ENCODE measurements at places on chromosomes 13 and 19.

DNA sequence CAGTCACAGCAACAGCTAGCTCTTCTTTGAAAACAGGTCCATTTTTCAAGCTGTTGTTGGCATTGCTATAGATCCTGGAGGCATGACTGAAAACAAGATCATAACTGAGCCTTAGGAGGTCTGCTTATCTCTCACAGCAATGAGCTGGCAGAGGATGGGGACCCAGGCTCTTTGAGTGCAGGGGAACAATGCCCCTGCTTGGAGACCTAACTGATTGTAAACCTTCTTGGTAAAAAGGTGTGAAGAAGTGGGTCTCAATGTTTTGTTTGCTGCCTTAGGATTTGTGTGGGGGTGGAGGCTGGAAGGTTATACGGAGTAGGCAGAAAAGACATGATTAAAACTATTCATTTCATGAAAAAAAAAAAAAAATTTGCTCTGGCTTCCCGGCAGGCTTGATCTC lies 94.6 kb downstream of the EFNB2 start:
- no peak for DNase-seq

GRCh38 chr19:501646-502045 lies 5.4 kb downstream of the MADCAM1 start:
- no peak for DNase-seq

GRCh38 chr19:44682807-44683206 lies 11.5 kb downstream of the CEACAM19 start:
- DNase-seq: no peak

- DNase-seq: peak; percentile 94
Observed at GRCh38 chr19:49443366-49444099, 2.2 kb upstream of the SLC17A7 start.

DNA sequence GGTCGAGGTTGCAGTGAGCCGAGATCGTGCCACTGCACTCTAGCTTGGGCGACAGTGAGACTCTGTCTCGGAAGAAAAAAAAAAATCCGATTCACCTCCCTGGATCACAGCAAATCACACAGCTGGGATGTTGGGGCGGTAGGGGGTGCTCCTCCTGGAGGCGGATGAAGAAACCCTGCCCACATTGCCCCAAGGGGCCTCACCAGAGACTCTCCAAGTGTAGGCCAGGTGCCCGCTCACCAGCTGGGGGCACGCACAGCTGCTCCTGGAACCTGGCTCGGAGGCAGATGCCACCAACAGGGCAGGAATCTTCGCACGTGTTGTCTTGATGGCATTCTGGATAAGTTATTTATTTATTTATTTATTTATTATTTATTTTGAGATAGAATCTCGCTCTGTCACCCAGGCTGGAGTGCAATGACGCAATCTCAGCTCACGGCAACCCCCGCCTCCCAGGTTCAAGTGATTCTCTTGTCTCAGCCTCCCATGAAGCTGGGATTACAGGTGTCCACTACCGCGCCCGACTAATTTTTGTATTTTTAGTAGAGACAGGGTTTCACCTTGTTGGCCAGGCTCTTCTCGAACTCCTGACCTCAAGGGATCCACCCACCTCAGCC lies 3.1 kb downstream of the UQCR11 start:
- DNase-seq: no peak

- no peak for DNase-seq
Observed at GRCh38 chr19:33772102-33772857, 24.4 kb upstream of the KCTD15 start.

GRCh38 chr13:29925457-29926097 lies 75.2 kb upstream of the UBL3 start:
- DNase-seq: peak; percentile 93

GRCh38 chr13:78258304-78258703 lies 339.7 kb upstream of the EDNRB start:
- no peak for DNase-seq

- no peak for DNase-seq
Observed at GRCh38 chr13:70829748-70830147, 721.5 kb upstream of the KLHL1 start.

GRCh38 chr19:37227996-37228395 lies 10.0 kb downstream of the ZNF383 start:
- DNase-seq: no peak

DNA sequence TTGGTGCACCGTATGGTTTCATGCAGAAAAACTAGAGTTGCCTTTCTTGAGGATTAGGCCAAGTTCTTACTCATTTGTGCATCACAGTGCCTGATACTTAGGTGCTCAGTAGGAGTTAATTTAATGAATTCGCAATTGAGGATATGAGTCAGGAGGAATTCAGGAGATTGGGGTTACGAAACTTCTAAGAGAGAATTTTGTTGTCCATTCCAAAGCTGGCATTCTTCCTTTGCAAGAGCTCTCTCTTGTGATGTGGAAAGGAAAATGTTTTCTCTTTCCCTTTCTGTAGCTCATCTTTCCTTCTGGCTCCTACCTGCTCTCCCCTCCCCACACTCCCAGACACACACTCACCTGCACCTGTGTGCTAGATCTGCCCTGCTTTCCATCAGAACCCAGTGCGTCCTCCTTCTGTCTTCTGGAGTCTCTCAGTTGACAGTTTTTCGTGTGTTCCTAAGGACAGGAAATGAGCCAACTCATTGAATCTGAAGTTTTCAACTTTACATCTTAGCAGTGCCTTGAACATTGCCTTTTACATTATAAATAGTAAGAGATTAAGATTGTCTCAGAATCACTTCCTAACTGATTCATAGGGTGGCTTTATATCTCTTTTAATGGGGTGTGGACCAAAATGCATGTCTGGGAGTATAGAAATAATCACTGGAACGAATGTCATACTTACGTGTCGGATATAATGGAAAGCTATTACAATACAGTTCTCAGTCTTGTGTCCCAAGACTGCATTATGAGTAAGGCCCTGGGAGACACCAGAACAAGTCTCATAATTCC lies 19.7 kb upstream of the ERCC5 start:
- no peak for DNase-seq

DNA sequence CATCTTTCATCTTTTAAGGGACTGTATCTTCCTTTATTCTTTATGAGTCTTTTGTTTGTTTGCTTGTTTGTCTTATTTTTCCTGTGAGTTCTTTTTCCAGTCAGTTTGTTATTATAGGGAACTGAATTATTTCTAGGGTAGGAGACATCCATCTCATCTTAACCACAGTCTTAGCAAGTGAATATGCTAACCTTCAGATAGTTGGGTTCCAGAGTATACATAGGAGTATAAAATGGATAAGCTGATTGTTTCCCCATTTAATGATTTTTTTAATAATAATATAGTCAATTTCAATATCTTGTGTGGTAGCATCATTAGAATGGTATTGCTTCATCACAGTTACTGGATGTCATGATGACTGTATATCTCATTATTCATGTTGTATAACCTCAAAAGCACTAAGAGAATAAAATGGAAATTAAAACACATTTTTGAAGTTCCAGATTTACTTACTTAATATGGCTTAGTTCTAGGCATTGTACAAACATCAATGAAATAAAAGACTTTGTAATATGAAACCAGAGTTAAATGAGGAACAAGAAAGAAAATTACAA lies 33.0 kb downstream of the GPC6 start:
- DNase-seq: no peak

- no peak for DNase-seq
Observed at GRCh38 chr19:47653856-47654255, 44.9 kb downstream of the BICRA start.

DNA sequence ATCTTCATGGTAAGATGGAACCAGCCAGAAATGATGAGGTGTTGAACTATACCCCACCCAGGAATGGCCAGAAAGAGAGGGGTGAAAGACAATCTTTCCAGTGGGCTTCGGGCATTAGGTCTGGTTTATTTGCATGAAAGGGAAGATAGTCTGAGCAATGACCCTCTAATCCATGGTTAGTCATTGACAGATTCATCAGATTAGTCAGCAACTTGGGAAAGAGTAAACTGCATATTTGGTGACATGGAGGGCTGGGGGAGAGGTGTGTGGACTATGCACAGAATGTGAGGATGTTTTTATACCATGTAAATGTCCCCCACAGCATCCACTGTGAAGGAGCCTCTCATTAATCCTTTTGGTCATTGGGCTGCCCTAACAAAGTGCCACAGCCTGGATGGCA lies 30.1 kb upstream of the USP12 start:
- no peak for DNase-seq

DNA sequence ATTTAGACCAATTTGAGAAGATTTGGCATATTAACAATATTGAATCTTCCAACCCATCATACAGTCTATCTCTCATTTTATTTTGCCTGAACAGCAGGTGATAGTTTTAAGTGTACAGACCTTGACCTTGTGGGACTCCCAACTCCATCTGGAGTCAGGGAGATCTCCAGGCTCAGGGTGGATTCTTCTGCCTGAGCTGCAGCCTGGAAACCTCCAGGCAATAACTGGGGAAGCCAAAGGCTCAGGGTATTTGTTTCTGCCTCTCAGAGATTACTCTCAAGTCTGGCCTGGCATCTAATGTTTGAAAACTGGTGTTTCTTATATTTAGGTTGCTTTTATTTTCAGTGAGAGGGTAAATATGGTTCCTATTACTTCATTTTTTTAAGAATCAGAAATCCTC lies 102.1 kb upstream of the C1QTNF9B start:
- no peak for DNase-seq
